ENCODE measurements at places on chromosomes 7 and 10.

DNA sequence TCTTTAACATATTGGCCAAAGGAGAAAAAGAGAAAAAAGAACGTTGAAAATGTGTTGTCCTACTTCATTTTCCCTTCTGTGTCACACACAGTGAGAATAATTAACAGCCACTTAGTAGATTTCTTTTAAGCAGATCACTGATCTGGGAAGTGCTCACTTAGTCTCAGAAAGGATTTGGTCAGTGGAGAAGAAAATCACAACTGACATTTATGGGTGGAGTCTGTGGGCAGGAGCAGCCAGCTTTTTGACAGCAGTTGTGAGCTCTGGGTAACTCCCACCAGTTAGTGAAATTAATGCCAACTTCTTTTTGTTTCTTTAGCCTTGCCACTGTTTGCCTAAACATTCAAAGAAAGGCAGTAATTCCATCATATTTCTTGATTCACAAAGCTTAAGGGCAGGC, 49.7 kb downstream of the CDK14 start:
- no peak for DNase-seq

GRCh38 chr10:35613597-35614226, 8.6 kb downstream of the GJD4 start:
- DNase-seq = no peak

DNA sequence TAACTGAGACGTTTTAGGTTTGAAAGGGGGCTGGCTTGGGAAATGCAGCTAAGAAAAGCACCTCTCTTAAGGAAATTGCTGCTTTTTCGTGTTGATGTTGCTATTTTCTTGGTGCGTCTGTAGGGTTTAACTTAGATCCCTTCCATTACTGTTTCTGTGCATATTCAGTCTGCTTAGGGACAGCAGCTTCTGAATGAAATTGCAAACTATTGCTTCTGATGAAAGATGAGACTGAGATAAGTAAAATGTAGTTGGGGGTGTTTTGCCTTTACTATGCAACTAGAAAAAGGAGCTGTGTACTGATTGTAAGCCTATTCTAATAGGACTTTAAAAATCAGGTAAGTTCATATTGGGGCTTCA, 772 bp downstream of the HDAC9 start:
- DNase-seq = no peak

DNA sequence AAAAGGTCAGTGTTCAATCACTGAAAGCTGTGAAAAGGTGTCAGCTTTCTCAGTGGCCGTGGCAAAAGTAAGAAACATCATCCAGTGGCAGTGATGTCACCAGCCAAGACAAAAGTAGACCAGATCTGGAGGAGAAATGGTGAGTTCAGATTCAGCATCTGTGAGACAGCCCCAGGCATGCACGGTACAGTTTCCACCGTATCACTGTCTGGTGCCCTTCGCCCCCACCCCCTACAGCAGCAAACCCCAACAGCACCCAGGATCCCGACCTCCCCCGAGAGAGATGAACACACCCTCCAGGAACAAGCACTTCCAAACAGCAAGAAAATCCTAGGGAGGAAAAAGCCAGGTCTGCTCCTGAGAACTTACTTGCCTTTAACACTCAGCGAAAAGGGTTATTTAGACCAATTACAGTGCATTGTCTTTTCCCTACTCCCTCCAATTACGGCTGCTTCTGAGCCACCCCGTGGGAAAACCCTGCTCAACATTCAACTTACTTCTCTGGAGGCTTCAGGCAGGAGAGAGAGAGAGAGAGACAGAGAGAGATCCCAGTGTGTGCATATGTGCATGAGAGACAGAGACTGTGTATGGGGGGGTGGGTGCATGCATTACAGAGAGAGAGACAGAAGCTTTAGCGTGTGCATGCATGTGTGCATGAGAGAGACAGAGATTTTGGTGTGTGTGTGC, 189.6 kb downstream of the GRID1 start:
- no peak for DNase-seq

DNA sequence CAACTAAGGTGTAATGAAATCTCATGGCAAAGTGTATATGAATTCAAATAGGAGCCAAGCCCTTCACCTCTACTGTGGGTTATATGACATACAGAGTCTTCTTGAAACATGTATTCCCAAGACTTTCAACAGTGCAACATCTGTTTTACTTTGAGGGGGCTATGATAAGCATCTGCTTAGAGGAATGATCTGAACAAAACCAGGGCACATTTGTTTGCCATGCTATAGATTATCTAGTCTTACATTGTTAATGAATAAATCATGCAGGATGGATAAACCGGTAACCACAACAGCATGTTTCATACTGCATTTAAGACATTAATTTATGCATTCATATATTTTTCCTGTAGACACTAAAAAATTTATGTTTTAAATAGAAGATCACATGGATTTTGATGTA, 1021.9 kb downstream of the LRMDA start:
- no peak for DNase-seq

GRCh38 chr10:70109064-70109729, 23.4 kb downstream of the AIFM2 start:
- DNase-seq = no peak

GRCh38 chr10:78658645-78659597, 409.8 kb upstream of the ZMIZ1 start:
- no peak for DNase-seq
